Fibroblast of skin of left quadriceps (primary cell): ENCODE measurements at places on chromosomes 4 and X.

DNA sequence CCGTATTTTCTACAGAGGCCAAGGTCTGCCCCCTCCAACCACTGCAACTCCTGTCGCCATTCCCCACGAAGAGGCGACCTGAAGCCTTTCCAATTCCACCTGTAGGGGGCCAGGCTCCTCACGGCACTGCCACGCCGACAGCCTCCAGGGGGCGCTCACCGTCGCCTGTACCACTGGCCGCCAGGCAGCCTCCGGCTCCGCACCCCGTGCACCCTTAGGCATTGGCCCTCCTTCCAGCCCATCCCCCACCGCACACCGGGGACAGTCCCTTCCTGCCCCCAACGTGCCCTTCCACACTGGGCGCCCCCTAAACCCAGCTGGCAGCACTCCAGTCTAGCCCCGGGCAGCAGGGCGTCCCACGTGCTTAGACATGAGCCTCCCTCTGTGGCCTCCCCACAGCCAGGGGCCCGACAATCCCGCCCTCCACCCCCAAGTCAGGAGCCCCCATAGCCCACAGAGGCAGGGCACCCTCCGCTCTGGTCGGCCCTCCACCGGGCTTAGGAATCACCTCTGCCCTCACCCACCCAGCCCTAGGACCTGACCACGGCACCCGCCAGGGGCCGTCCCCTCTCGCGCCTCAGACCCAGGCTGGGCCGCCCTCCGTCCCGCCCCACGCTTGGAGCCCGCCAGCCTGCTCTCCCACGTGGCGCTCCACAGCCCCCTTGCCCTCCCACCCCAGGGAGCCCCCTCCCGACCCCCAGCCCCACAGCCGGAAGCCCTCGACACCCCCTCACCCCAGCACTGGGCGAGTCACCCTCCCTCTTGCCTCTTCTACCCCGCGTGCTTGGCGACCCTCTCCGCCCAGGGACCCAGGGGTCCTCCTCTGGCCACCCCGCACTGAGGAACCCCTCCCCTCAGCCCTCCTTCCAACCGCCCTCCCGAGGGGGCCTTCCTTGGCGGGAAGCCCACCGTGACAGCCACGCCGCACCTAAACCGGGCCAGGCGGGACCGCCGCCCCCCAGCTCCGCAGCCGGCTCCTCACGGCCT, 711 bp downstream of the PNMA6E start:
- no peak for DNase-seq

- no peak for DNase-seq
Observed at GRCh38 chr4:150909116-150909515, 106.0 kb downstream of the LRBA start.

- no peak for DNase-seq
Observed at GRCh38 chrX:32514986-32515385, 696.4 kb downstream of the DMD start.

- no peak for DNase-seq
Observed at GRCh38 chr4:152967907-152968306, 31.8 kb downstream of the FHDC1 start.

DNA sequence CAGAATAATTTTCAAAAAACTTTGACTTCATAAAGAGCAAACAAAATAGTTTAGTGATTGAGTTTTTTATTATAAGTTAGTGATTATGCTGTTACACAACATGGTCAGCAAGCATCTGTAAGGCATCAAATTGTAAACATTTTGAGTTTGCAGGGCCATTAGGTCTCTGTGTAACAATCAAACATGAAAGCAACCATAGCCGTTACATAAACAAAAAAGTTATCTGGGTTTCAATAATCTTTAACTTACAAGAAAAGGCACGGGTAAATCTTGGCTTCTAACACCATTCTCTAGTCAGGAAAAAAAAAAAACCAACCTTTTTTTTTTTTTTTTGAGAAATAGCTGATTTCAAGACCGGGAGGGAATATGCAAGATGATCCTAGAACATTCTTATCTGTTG, 1941.1 kb downstream of the PCDH7 start:
- DNase-seq, result no peak

DNA sequence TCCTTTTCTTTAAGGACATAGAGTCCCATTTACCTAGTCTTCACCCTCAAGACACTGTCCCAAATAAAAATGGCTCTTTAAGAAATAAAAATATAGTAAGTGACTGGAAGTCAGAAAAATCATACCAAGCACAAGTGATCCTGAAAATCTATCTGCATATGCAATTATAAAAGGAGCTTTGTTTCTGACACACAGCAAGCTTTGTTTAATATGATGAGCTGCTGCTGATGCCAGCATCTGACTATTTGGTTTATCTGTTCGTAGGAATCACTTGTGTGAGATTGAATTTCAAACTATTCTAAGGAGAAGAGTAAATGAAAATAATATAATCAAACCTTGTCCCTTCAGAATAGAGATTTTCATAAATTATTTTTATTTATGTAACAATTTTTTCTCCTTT, 332.4 kb downstream of the PCDH7 start:
- no peak for DNase-seq
